Thyroid gland (tissue), 4 donors: ENCODE measurements at places on chromosomes 5 and 9. TPM values are rescaled to one million over a fixed set of nuclear protein-coding genes. Genes with fewer than 3 reads are reported as not detected.

TAF11L5 gene
- total RNA-seq = not detected

SH2D3C gene
- 18.3 TPM for total RNA-seq

SELENOP gene
- 637 TPM for total RNA-seq

OGN gene
- total RNA-seq = 4.5 TPM

IFNB1 gene
- total RNA-seq = not detected

ORM2 gene
- total RNA-seq = not detected

LTC4S gene
- 6.4 TPM for total RNA-seq

CMYA5 gene
- total RNA-seq = 24.5 TPM

DNA sequence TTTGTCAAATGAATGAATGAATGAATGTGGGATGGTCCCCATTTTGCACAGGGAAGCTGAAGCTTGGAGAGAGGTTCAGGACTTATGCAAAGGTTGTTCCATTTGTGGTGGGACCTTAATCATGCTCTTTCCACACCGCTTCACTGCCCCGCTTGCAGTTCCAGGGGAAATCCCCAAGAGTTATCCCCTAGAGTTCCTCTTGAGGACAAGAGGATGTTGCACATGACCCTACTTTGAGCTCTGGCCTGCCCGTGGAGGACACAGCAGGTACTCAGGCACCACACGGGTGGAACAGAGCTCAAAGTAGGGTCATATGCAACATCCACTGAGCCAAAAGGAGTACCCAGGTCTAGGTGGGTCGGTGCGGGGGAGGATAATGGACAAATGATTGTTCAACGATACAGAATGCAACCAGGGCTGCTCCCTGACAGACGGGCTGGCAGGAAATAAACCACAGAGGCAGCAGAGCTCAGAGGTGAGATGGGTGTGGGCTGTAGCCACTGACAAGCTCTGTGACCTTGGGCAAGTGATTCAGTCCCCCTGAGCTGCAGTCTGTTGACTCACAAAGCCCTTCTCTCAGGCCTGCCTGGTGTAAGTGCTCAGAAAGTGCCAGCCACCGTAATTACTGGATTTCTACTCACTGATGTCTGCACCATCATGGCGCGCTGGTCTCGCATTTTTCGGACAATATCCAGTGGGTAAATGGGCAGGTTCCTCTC, 60.3 kb upstream of the EPB41L4B start:
- no peak for DNase-seq

DNA sequence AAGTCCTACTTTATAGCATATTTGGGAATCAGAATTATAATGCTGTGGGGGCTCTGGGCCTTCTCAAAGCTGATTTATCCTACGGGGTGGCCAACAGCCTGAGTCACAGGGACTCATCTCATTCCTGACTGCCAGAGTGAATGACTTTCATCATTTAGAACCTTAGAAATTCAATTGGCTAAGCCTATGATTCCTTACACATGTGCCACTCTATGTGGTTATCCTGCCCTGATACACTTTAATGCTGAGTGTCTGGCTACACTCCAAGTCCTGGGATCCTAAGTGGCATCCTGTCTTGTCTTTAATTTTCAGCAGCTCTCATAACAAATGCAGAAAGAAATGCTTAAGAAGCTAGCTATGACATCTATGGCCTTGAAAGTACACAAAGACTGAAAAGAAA, 75.2 kb upstream of the FREM1 start:
- DNase-seq = no peak

- DNase-seq = no peak
These were observed 154.4 kb upstream of the GRAMD2B start for GRCh38 chr5:126268697-126269315.

DNA sequence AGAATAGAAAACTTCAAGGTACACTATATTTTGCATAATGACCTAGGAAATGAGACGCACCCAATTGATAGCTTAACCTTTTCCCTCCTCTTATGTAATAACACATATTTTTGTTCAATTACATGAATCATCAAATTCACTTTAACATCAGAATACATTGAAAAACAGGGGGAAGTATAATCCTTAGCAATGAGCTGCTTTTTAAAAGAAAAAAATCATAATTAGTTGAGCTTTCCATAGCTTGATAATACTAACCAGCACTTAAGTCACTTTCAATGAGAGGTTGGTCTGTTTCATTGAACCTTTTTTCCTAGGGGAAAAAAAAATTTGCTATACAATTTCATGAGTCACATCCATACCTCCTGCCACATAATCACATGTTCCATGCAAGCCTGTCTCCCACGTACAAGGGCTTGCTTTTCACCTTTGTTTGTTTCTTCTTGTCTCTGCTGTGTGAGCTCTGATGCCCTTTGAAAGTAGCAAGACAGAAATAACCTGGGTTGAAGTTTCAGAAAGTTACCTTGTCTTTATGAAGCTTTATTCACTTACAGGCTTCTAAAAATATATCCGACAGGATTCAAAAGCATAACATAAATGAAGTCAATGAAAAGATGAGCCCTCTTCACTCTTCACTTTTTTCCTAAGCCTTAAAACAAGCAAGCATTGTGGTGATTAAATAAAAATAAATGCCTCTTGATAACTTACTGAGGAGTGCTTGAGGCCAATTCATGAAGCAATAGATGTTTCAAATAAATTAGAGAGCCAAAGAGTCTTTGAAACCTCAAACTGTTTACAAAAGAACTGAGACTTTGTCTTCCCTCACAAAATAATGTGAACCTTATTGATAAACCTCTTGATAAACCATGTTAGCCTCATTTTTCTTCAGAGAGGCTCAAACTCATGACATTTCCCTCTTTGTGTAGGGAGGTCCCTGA, 108.5 kb downstream of the FEM1C start:
- DNase-seq = no peak

GRCh38 chr5:133234911-133235310, 183.1 kb downstream of the HSPA4 start:
- DNase-seq = no peak

DNA sequence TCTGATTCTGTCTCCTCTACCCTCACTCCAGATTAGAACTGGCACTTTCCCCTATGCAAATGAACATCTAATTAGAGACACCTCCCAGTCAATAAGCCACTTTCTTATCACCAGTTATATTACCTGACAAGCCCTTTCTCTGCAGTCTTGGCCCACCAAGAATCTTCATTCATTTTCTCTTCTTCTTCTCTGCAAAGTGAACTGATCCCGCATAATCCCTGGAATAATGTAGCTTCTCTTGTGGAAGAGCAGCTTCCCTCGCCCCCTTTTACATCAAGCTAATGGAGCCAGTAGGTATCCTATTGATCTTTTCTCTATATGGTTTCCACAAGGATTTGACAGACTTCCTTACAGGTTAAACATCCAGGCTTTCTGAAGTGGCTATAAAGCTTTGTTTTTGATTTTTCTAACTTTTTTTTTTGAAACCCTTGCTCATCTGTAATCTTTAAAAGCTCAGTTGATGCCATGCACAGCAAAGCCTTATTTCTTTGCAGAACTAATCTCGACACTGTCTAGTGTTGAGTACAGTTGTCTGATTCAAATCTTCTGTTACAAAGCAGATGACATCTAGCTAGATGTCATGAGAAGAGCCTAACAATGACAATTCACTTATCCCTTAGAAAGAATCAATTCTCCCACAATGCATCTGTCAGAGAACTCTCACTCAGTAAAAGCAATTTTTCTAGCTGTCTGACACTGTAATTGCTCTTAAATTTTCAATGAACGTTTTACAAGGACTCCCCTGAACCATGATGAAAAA, 281.4 kb downstream of the ISL1 start:
- DNase-seq = no peak

DNA sequence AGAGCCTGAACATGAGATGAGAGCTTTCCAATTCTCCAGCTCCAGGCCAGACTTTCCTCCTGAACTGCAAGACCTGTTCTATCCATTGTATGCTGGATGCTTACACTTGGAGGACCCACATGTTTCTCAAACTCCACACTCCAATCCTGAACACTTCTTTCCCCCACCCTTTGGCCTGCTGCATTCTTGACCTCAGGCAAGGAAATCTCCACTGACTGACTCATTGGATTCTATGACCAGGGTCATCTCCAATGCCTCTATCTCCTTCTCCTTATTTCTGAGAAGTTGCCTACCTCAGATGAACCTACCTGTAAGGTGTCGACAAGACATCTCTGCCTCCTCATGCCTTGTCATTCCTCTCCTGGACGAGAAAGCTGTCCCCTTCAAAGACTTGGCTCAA, 153.6 kb downstream of the CRB2 start:
- DNase-seq = no peak

DNA sequence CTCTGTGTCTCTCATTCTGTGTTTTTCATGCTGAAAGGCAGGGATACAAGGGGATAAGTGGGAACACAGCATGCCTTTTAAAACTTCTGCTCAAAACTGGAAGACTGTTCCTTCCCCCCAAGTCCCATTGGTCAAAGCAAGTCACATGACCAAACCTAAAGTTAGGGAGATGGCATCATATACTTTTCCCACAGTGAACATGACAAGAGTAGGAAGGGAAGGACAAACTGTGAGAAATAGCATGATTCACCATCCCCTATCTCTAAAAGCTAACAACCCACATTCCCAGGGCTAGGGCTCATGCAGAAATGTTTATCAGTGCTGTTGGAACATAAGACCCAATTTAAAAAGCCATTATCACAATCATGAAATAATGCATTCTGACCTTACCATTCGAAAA, 24.2 kb upstream of the SHISAL2B start:
- DNase-seq = no peak

DNA sequence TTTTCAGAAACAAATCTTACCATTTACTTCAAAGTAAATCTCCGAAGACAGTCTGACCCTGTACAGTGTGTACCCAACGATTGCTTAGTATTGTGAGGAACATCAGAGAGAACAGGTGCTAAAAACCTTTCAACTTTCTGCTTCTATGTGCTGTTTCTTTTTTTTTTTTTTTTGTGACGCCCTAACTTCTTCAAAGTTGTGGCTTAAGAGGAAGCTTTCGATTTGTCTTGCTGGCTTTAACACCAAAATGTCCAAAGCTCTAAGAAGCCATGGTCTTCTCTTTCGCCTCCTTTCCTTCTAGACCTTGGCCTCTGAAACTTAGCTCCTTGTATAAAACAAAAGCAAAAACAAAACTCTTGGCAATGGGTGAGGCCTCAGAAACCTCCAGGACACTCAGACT, 1.2 kb downstream of the TNFSF8 start:
- DNase-seq = no peak

DNA sequence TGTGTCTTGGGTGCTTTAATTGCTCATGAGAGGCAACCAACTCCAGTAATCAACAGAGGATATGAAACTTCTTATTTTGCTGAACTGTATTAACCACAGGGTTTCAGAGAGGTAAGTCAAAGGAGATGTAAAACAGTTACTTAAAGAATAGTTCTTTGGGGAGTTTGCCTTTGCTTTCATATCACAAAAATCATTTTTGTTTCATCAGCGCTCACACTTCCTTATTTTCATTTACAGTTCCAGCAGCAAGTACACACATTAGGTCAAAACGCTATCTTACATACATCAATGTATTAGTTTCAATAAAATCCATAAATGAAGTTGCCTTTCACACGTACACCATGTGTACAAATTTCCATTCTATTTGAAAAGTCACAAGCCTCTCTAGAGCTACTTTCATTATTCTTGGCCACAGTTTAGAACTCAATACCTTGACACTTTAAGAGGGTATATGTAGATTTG, 50.1 kb downstream of the ST8SIA4 start:
- DNase-seq = no peak
